ENCODE measurements at places on chromosomes 1 and 21. TPM values are rescaled to one million over a fixed set of nuclear protein-coding genes. Genes with fewer than 3 reads are reported as not detected.

Gene FCRL2
- 0.20 TPM for total RNA-seq

Gene PTGER3
- 2.7 TPM for total RNA-seq

Gene B4GALT2
- total RNA-seq: 23.8 TPM

Gene TNNT2
- 6.4 TPM for total RNA-seq

Gene ZNF124
- total RNA-seq: 23.5 TPM

Gene CFHR2
- total RNA-seq: not detected
